Stimulated activated CD4-positive, alpha-beta T cell treated with anti-CD3 and anti-CD28 coated beads, Interleukin-1b, Interleukin-23, amount 100 ng/mL, for 1 hour (primary cell): ENCODE measurements at places on chromosomes 12 and 14.

GRCh38 chr12:86724716-86725115, 468.5 kb upstream of the MGAT4C start:
- no peak for DNase-seq

- DNase-seq = no peak
Observed at GRCh38 chr12:58532855-58533608, 387.3 kb downstream of the LRIG3 start.

DNA sequence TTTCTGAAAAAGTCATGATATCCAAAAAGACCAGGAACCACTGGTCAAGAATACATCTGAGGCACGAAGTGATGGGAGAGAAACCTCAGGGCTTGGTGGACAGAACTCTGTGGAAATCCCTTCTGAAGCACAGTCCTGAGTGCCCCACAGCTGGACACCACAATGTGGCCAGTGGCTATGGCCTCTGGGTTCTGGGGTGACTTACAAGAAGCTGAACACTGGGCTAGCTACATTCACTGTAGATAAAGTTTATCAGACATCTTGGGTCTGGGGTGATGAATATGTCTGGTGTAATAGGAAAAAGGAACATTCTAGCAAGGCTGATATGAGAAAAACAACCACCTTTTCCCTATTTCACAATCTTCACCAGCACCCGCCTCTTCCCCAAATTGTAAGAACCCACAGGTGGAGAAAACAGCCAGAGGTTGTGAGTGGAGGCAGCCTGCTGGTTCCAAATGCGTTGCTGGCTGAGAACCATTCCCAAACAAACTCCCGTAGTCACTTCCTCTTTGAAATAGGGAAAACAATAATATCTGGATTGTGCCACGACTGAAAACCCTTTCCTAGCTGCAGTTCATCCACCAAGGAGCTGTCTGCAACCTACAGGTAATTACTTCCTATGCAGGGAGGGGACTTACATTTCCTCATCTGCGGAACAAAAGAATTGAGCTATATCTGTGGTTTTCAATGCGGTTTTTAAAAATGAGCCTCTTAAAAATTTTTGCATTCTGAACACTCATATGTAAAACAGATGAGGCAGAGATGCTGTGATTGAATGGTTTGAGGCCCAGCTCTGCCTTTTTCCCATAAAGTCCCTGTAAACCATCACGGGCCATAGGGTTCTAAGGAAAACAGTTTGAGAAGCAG, 193.6 kb downstream of the SLC41A2 start:
- DNase-seq = no peak

- no peak for DNase-seq
Observed at GRCh38 chr12:2959505-2960389, 550 bp downstream of the TEAD4 start.

GRCh38 chr12:132263061-132263360, 66.4 kb downstream of the GALNT9 start:
- no peak for DNase-seq

DNA sequence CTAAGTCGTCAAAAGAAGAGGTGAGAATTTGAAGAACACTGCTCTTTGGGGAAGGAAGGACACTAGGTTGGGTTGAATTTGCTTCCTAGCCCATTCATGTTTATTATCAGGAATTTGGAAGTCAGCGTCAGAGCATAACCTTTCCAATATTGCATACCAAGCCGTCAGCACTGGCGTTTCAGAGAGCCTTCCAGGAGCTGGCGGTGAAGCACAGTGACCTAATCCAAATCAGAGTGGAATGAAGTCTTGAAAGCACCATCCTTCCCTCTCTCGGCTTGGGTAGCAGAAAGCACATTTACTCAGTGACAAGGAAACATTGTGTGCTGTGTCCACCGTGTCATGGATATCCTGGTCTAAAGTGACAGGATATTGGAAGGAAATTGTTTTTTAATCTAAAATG, 240.3 kb upstream of the PELI2 start:
- no peak for DNase-seq

GRCh38 chr14:90629471-90629870, 186.8 kb downstream of the TTC7B start:
- DNase-seq = no peak

GRCh38 chr14:68787092-68787992, 5.5 kb downstream of the ZFP36L1 start:
- no peak for DNase-seq

GRCh38 chr14:102771144-102771543, 6.1 kb upstream of the TRAF3 start:
- no peak for DNase-seq

GRCh38 chr12:44509471-44509870, 366.6 kb downstream of the NELL2 start:
- DNase-seq = no peak

GRCh38 chr12:6914246-6914946, at the start of gene ENO2:
Gene ENO2, plus strand, starts transcription at chr12:6914580. Its CDS starts 1,253 bp downstream, at chr12:6915833.
- peak; percentile 73 for DNase-seq

- DNase-seq = no peak
Observed at GRCh38 chr14:76546426-76547221, 170.7 kb downstream of the ESRRB start.

DNA sequence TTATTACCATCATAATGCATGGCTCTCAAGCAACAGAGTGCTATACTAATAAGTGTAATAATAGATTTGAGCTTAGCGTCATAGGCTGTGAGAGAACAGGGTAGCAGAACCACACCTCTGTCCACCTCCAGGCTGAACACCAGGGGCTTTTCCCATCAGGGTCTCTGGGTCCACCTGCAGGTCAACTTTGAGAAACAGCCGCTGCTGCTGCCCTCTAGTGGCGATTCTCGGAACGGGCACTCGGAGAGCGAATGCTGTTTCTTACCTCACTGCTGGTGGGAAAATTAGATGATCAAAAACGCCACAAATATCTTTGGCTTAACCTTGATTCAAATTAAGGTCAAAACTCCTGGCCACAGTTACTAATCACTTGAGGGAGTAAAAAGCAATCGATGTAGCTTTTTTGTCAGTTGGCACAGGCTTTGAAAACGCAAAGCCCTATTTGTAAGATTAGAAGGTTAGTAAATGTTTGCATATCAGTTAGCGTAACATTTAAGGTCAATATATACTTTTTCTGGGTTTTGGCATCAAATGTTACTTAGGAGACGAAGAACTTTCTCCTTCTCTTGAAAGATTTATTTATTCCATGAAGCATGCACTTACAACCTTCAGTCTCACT, 127.9 kb upstream of the TMEM132D start:
- DNase-seq = peak; percentile 41

DNA sequence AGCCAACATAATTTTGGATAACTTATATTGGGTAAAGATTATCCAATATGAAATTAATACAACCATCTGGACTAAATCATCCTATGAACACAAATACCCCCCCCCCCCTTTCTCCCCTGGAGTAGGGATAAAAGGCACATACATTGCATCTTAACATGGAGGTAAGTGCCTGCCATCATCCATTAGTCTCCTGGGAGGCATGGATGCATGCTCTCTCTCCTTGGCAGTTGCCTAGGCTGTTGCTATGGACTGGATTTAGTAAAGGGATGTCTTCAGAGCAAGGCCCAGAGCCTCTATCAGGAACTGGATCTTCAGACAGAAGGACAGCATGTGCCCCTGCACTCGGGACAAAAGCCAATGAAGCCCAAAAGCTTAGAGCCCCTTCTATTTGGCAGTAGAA, 40.6 kb downstream of the SMOC1 start:
- no peak for DNase-seq

GRCh38 chr12:21073129-21073528, 57.9 kb upstream of the SLCO1B1 start:
- no peak for DNase-seq

DNA sequence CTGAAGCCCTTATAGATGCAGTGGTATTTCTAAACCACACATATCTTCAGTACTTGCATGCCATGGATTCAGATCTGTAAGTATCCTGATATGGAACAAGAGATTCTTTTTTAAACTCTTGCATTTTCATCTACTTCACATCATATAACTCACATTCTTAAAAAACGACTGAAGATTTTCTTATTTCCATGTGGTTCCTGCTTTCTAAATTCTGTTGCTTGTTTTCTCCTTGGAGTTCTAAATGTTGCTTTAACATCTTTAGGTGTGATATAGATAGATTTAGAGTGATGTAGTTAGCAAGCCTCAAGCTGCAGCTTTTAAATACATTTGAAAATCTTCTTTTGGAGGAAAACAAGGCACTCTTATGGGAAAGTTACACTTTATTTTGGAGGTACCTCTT, 455.4 kb downstream of the FOXG1 start:
- no peak for DNase-seq

- DNase-seq = no peak
Observed at GRCh38 chr14:30283822-30284446, 275.0 kb upstream of the G2E3 start.

- peak; percentile 40 for DNase-seq
Observed at GRCh38 chr12:130761537-130762318, 45.6 kb upstream of the RIMBP2 start.

DNA sequence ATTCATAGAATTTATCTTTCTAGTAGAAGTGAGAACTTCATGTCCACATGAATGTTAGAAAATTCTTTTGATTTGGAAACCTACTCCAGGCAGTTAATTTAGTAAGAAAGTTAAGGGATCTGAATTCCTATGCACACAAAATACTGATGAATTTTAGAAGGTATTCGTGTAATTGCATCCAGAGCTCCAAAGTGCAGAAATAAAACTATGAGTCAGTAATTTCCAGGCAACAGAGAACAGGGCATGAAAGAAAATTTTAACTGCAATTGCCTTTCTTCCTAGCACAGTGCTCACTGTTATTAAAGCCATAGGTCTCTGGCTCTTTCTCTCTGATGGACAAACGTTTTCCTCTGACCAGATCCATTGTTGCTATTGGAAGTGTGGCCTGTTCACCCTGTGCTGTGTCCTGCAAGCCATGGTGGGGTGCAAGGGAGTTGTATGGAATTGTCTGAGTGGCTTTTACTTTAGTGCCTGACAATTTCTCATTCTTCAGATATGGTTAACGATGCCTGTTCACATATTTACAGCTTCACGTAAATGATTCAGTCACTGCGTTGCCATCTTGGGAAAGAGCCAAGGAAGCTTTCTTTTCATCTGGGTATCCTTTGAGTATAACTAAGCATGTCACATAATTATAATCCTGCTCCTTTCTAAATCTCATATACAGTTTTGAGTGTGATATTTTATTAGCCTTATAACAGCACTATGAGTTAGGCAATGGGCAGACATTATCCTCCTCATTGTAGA, 145.1 kb downstream of the ACSS3 start:
- DNase-seq = no peak

- no peak for DNase-seq
Observed at GRCh38 chr14:92988786-92989755, 66.1 kb downstream of the CHGA start.

- no peak for DNase-seq
Observed at GRCh38 chr14:103326078-103326477, 8.0 kb upstream of the EIF5 start.

DNA sequence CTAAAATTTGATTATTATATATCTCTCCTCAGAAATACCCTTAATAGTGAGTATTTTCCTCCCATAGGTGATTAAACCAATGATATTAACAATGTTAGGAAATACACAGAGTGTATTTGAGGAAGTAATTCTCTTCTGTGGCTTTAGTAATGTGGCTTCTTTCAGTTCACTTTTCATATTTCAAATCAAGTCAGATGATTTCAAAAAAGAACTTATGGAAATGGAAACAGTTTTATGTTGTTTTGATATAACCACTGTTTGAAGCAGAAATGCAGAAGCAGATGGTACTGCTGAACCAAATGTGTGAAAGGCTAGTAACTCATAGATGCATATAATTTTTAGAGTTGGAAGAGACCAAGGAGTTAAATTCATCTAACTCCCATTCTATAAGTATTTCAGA, 1.9 kb upstream of the GPR33 start:
- DNase-seq = no peak

GRCh38 chr12:124088217-124088907, 115.3 kb downstream of the ZNF664 start:
- DNase-seq = no peak

- no peak for DNase-seq
Observed at GRCh38 chr12:124225730-124226129, 69.2 kb upstream of the RFLNA start.

DNA sequence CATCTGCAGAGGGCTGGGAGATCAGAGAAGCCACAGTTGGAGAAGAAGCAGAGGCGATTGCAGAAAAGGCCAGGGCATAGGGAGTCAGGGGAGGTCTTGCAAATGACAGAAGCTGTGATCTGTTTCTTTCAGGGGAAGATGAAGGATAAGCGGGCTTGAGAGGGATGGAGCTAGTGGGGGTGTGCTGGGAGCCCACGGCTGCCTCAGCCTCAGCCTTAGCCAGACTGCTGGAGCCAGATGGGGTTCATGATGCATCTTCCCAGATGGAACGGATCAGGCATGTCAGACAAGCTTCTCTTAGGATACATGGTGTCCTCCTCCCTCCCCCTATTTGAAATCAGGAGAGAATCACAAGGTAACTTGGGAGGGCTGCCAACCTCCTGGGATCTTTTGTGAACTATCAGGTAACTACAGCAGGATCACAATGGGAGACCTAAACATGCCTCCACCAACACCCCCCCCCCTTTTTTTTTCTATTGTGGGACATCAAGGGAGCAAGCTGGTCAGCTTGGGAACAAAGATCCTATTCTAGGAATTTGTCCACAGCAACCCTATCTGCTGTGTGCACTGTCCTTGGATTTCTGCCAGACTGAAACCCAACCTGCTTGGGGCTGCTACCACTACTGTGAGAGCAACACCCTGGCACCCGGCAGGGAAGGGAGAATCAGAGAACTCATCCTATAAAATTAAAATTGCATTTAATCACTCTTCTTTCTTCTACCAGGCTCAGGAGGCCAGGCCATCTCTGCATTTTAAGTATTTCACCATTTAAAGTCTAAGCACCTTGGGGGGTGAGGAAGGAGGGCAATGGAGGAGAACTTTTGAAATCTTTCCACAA, 10.7 kb upstream of the ATP2A2 start:
- DNase-seq = no peak

DNA sequence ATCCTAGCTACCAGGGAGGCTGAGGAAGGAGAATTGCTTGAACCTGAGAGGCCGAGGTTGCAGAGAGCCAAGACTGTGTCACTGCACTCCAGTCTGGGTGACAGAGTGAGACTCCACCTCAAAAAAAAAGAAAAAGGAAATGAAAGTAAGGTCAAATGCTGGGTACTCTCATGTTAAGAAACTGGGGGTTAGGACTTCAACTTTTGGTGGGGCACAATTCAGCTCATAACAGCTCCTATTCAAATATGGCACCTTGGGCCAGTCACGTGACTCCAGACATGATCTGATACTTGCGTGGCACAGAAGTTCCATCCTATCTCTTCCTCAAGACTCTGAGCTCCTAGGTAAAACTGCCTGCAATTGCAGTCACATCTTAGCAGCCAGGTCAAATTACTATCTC, 142.7 kb downstream of the EGLN3 start:
- no peak for DNase-seq

GRCh38 chr12:39685854-39686657, 66.5 kb upstream of the ABCD2 start:
- DNase-seq = no peak

DNA sequence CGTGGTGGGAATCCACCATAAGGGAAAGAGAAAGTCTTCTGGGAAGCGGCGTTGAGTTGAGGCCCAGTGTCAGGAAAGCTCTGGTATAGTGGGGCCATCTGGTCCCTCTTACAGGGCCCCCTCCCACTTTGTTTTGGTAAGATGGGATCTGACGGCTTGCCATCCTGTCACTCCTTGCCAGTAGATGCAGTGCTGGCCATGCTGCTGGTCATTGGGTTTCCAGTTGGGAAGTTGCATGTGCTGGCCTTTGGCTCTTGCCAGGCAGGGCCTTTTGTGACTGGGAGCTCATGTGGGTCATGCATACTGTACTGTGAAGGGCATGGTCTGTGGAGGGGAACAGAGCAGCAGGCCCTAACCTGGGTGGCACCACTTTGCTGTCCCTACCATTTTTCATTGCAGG, 3.8 kb downstream of the TRAF3 start:
- DNase-seq = no peak

- DNase-seq = no peak
Observed at GRCh38 chr12:65106948-65107347, 14.2 kb downstream of the WIF1 start.
